ENCODE measurements at places on chromosomes 12 and 14.

DNA sequence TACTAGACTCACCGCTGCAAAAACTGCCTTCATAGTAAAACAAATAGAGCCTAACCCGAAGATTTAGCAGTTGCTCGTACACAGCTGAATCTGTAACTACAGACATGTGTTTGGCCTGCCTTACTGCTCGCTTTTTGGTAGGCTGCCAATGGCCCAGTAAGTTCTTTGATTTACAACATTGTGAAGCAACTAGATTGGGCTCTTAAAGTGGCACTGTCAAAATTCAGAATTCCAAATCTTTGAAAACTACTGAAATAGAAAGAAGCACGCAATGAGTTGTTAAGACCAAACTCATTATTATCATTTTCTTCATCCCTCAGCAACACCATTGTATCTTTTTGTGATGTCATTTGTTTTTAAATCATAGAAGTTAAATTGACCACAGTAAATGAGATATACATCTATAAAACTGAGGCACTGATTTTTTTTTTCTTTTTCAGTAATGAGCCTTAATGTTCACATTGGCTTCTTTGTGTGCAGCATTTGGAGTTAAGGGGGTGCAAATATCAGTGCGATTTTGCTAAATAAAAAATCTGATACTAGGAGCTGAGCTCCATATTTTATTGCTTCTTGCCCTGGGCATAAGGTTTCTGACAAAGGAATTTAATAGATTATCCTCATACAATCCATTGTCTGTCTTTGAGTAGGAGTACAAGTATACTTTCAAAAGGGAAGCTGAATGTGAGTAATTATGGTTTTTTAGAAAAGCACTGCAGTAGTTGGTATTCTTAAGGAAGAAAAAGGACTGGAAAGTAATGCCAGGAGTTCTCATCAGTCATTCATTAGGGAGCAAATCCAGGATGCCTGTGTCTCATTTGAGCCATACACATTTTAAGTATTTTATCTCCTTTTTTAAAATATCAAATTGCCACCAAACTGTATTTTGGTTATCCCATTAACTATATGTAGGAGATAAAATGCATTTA is 138.5 kb downstream of the KICS2 start:
- no peak for DNase-seq

DNA sequence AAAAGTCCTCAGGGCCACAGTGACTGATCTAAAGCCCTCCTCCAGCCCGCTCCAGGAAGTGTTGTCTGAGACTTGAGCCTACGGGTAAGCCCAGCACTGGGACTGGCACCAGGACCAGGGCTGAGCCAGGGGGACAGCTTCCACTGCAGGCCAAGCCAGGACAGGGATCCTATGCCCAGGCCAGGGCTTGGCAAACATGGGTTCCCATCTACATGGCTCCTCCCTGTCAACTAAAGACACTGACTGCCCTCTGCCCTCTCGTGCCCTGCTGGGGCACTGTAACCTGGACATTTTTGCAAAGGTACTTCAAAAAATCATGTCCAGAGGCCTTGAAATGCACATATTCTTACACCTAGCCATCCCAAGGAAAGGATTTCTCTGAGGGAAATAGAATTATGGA is 88.0 kb downstream of the VWF start:
- no peak for DNase-seq

DNA sequence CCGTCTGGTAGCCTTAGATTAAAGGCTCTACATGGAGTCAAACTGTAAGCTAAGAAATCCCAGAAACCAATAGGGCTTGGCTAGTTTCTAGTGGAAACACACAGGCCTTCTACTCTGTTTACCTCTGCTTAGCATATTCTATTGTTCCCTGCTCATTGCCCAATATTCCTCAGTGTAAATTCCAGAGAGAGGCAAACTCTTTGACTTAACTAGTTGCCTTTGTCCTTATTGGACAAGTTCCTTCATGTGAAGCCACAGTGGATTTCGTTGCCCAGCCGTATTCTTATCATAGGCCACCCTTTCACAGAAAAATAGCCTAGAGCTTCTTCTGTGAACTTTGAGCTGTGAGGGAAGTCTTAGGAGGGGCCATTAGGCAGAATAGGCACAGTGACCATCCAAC is 186.1 kb downstream of the PLCZ1 start:
- no peak for DNase-seq

DNA sequence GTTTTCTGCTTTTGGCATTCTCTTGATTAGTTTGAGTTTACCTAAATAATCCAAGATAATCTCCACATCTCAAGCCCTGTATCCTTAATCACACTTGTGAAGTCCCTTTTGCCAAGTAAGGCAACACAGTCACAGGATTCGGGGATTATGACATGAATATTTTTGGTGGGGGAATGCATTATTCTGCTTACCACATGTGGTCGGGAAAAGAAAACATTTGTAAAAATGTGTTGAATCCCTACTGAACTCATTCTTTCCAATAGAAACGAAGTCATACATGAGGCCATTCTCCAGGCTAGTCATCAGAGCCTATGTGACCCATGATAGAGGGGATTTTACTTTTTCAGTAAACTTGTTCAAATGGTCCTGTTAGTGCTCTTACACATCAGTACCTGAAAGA is 58.5 kb upstream of the PRICKLE1 start:
- no peak for DNase-seq

GRCh38 chr14:46048127-46048526 is 603.5 kb downstream of the RPL10L start:
- DNase-seq, result no peak

DNA sequence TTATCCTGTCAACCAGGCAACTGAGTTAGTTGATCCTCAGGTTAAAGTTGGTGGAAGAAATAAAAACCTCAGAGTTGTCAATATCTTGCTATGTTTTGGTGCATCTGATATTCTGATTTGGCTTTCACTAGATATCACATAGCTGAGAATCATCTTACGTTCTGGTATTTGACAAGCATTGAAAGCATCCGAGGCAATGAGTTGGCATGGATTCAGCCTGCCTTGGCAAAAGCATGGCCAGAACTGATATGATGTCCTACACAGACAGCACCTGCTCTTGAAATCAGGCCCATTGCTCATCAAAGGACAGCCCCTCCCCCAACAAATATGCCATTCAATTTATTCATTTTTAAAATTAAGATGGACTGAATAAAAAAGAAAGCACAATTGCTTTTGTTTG is 320.7 kb upstream of the ATP2B1 start:
- DNase-seq, result no peak

DNA sequence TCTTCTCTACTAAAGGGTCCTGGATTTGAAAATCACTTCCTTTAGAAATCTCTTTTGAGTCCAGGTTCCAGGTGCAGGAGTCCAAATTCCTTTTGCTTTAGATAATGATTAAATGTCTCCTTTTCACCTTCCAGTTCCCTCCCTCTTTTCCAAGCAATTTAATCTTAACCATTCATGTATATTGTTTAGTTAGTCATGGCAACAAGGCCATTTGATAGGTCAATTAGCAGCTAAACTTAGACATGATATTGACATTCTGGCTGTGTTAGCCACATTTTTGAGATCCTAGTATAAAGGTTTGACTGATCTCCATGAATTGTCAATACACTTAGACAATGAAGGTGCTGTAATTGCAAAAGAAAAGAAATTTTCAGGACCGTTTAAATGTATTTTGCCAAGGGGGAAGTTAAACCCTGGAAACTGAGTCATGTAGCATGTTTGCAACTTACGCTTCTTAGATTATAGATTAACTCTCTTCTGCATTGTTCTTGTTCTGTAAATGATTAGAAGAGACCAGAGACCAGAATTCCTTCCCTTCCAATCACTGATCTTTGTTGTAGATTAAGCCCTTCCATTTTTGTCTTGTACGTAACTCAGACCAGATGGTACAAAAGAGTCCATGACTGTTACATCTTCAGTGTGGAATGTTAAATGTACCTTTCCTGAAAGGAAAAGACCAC is 12.4 kb upstream of the C12orf75 start:
- DNase-seq, result no peak

- peak; percentile 9 for DNase-seq
Measured at GRCh38 chr12:49059299-49060171, 1.1 kb downstream of the KMT2D start.

GRCh38 chr14:99041141-99041819 is 230.7 kb downstream of the BCL11B start:
- DNase-seq, result no peak

DNA sequence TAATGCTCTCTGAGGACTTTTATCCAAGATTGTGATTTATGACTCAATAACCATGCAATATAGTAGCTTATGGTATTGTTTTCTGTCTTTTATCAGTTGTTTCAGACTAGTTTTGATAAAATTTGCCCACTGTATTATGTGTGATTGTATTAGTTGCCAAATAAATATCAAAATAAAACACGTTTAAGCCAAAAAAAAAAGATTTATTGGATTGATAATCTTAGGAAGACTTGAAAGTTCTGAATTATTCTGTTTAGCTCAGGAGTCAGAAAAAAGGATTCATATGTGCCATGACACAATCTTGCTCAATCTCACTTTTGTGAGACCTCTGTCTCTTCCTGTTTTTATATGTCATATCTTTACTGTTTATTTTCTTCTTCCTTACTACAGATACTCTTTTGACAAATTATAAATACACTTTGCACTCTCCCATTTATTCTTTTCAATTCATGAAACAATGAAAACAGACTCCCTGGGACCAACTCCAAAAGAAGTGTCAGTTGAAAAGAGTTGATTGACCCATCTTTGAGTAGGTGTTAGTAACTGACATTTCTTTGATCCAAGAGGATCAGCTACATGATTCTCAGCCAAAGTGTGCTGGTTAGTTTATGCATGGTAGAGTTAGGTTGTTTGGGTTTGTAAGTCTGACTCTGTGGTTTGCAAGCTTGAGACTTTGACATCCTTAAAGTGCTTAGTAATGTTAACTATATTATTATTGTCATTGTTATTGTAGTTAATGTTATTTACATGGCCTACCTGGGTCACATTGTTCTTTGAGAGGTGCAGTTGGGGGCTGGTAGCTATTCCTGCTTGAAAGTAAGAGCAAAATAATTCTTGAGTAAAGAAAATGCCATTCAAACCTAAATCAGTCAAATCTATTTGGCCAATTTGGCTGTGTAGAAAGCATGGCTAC is 2.5 kb downstream of the OR6C76 start:
- DNase-seq, result no peak

- no peak for DNase-seq
Measured at GRCh38 chr14:91170504-91171121, 56.7 kb downstream of the DGLUCY start.

DNA sequence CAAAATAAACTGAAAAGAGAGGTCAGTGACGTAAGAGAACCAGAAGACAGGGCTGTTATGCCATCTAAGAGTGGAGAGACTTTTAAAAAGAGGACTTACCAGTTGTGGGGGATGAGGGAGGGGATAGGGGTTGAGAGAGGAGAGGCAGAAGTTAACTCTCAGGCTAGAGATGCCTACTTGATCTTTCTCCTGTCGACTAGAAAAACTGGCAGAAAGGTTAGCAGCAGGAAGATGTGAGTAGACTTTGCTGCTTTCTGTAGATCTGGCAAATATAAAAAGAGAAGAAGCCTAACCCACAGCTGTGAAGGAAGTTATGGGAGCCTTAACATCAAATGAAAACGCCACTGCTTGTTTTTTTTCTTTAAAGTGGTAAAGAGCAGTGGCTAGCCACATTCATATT is 10.7 kb downstream of the CREBL2 start:
- no peak for DNase-seq

DNA sequence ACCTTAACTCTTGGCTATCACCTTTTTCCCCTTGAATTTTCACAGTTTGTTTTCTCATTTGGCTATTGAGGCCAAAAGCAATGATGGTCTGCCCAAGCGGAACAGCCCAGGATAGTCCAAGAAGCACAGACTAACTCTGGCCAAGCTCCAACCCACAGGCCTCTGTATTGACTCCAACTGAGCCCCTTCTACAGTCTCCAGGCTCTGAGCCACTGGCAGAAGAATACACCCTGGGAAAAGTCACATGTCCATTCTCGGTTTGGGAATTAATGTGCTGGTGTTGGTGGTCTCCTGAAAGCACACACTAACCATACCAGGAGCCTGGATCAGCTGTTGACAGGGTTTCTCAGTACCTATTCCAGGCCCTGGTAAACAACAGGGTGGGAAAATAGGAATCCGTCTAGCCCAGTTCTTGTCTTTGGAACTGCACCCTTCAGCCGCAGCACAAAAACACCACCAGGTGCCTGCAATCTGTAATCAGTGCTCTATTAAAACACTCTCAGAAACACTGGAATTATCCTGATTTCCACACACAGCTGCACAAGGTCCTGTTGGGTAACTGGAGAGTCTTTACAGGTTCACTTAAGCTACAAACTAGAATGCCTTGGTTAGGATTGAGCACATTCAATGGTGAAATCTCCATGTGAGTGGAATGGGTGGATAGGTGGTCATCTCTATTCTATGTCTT is 63.6 kb downstream of the STXBP6 start:
- DNase-seq, result no peak

DNA sequence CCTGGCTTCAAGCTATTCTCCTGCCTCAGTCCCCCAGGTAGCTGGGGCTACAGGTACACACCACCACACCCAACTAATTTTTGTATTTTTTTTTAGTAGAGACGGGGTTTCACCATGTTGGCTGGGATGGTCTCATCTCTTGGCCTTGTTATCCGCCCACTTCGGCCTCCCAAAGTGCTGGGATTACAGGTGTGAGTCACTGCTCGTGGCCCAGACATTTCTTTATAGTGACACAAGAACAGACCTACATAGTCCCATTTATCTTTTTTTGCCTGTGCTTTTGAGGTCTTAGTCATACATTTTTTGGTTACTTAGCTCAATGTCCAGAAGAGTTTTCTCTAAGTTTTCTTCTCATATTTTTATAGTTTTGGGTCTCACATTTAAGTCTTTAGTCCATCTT is 247.4 kb downstream of the SYT10 start:
- DNase-seq, result no peak

DNA sequence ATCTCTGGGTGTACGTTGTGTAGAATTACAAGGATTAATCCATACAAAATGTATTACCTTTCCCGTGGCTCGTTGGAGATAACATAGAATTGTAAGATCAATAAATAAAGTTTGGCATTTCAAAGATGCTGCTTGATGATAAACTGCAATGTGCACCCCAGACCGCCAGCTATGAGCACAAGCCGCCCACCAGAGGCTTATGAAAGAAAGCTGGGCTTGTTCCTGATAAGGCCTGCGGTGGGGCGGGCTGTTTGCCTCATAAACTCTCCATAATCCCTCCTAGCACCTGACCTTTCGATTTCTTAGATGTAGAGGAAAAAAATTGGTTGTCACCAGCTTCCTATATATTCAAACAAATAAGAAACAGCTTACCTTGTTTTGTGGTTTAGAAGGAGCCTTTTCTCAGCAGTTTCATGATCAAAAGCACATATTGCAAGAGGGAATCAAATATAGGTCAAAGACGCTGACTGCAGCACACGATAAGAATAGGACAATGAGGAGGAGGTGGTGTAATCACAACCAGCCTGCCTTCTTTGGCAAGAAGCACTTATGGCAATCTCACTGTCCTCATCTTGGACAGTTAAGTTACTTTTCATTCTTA is 293.6 kb downstream of the RMST start:
- DNase-seq, result no peak

DNA sequence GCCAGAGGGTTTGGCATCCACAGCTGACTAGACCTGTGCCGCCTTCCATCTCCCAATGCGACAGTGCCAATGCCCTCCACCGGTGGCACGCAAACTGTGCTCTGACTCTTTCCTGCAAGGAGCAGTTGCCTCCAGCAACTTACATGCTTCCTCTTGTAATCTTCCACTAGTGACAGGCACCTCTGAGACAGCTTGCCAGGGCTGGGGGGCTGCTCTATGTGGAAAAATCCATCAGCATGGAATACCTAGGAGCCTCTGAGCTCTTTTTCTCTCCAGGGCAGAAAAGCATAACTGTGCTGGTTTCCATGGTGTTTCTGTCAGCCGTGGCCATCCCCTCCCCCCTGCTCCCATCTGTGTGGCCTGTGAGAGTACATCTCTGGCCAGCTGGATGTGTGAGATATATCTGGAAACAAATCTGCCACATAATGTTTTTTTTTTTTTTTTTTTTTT is 110.6 kb downstream of the MYRFL start:
- DNase-seq, result no peak
